HFF-Myc (cell line): ENCODE measurements at places on chromosomes 4 and X.

GRCh38 chrX:133859336-133859735, 126.1 kb downstream of the GPC3 start:
- DNase-seq: no peak

DNA sequence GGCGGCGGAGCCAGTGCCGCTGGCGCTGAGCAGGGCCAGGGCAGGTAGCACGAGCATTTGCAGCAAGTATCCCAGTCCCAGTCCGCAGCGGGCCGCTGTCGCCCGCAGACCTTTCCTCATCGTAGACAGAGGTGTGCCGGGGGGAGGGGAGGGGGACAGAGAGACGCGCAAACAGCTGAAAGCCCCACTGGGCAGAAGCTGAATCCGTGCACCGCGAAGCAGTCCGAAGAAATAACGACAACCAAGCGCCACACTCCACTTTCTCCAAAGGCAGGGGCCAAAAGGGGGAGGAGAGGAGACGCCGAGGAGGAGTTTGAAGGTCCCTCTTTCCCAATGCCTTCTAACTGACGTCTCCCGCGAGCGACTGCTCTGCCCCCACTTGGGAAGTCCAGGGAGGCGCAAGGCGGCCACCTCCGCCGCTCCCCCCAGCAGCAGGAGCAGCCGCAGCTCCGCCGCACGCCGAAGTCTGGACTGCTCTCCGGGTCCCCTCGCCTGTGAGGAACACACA, at the start of gene UNC5C:
Gene UNC5C, minus strand, starts transcription at position 236 of the 508 bp plus-strand sequence.
- no peak for DNase-seq

DNA sequence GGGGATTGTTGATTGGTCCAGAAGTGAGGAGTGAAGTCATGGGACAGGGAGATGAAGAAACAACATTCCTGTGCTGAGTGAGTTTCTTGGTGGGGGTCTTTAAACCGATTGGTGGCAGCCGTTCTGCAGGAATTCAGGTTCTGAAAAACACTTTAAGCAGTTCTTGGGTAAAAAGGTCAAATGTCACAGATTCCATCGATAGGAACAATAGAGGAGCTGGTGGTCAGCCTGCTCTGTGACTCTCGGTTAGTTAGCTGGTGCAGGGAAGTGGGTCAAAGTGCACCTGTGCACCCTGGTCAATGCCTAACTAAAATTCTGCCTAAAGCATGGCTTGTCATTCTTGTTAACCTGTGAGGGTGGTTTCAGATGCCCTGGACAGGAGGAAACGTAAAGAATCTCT, 34.6 kb upstream of the MGST2 start:
- no peak for DNase-seq

- no peak for DNase-seq
These were observed 8.8 kb downstream of the C4orf50 start for GRCh38 chr4:6009452-6009851.

DNA sequence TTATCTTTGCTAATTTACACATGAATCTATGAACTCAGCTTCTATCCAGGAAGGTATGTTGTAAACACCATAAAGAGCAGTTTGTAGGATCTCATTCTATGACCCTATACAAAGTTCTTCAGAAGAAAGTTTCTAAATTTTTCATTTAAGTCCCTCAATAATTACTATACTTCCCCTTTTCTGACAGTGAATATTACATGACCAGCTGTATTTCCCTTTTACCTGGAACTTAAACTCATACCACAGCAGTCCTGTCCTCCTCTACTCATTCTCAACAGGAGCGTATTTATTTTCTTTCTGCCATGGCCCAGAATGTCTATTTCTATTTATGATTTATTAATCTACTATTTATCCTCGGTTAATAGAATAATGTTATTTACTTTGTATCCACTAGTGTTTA, 15.8 kb downstream of the RASGEF1B start:
- DNase-seq: no peak

DNA sequence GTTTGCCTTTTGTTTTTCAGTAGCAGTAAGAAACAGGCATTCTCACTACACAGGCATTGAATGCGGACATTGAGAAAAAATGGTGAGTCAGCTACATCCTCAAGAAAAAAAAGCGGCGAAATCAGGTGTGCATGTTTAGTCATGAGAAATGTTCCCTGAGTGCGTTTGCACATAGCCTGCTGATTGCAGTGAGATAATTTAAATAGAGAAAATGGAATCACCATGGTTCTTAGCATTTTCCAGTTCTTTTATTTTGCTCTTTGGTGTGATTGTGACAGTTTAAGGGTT, 54.1 kb upstream of the CLDN34 start:
- no peak for DNase-seq

DNA sequence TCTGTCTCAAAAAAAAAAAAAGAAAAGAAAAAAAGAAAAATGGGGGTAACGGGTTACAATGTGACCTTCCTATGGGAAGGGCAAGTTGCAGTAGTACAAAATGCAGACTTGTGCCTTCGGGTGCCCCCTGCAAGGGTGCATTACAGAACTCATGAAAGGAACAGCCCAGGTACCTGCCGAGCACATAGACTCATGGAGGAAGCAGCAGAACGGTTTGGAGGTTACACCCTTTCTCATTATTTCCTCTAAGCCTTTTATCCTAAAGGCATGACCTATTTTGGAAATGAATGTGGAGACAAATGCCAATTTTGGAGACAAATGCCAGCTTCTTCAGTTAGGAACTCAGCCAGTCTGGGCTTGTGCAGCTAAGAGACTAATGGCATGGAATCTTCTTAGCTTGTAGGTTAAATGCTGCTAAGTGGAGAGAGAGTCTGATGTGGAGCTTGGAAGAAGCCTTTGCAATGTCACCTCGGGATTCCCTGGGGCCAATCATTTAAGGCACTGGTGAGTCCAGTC, 44.1 kb upstream of the PRKX start:
- no peak for DNase-seq

GRCh38 chrX:100376576-100376975, 33.5 kb downstream of the PCDH19 start:
- DNase-seq: no peak

DNA sequence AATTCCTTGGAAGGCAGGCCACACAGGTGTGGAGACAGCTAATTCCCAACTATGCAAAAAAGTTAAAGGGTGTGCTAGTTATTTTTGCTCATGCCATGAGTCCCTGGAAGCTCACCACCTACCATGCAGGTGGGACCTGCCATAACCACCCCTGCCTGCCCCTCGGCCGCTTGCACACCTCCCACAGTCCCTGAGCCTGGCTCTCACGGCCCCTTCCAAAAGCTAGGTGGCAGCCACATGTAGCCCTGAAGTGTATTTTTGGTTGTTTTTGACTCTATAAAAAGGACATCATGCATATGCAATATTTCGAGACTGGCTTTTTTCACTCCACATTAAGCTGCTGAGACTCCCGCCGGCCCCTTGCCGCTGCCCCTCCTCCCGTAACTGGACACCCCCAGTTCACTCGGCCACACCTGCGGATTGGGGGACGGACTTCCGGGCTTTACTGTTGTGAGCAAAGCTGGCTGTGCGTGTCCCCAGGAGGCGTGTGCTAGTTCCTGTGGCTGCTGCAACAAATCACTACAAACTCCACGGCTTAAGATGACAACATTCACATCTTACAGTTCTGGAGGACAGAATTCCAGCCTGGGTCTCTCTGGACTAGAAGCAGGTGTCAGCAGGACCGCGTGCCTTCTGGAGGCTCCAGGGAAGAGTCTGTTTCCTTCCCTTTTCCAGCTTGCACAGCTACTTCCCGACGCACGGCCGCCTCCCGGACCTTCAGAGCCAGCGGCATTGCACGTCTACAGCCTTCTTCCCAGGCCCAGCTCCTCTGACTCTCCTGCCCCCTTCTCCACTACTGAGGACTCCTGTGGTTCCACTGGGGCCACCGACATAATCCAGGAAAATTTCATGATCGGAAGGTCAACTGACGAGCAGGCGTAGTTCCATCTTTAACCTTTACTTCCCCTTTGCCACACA, 24.8 kb downstream of the ZFYVE28 start:
- DNase-seq: no peak

DNA sequence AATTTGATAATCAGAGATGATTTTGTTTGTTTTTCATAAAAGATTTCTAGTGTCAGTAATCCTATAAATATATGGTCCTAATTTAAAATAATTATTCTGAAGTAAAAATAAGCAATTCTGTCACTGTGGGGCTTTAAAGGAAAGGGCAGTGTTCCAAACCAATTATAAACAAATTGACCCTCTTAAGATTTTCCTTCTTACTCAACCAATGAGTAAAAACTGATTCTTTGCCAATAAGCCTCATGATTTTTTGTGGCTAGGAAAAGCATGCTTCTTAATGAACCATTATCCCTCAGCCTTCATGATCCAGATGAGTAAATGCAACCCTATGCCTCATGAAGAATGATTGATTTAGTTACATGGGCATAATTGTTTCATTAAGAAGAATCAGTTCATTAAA, 1010.4 kb downstream of the ADGRL3 start:
- no peak for DNase-seq

GRCh38 chrX:16125520-16126149, 2.3 kb downstream of the GRPR start:
- DNase-seq: no peak

- no peak for DNase-seq
These were observed 983.7 kb upstream of the LCORL start for GRCh38 chr4:19005211-19005610.

DNA sequence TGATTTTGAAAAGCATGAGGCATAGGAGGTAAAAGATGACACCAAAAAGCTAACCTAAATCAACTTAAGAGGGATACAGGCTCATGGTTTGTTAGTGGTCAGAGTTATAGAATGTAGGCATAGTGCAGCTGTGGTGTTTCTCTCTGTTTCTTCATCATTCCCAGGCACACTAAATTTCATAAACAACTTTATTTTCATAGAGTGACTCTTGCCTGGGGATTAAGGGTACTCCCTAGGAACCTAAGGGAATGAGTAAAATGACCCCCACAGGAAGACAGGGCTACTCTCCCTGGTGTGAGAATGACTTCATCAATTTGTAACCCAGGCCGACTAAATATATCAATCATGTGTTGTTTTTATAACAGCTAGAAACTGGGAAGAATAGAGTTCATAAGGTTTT, 11.1 kb downstream of the FABP2 start:
- DNase-seq: no peak
